WERI-Rb-1 (cell line): ENCODE measurements at places on chromosomes 11 and 22.

GRCh38 chr11:91023731-91024130 is 800.9 kb upstream of the CHORDC1 start:
- no peak for DNase-seq

- DNase-seq: no peak
Measured at GRCh38 chr11:76444065-76444383, 794 bp upstream of the EMSY start.

DNA sequence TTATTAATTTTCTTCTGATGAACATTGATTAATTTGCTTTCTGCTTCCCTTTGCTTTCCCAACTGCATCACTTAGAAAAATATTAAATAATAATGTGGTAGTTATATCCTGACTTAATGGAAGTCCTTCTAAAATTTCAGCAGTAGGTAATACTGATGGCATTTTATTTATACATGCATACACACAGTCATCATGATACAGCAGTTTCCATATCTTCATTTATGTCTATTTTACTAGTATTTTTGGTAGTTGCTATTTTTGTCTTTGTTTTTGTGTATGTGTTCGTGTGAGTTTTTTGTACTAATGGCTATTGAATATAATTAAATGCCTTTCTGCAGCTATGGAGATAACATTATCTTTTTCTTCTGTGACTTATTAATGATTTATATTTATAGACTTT is 484.7 kb upstream of the CNTN5 start:
- DNase-seq: no peak

DNA sequence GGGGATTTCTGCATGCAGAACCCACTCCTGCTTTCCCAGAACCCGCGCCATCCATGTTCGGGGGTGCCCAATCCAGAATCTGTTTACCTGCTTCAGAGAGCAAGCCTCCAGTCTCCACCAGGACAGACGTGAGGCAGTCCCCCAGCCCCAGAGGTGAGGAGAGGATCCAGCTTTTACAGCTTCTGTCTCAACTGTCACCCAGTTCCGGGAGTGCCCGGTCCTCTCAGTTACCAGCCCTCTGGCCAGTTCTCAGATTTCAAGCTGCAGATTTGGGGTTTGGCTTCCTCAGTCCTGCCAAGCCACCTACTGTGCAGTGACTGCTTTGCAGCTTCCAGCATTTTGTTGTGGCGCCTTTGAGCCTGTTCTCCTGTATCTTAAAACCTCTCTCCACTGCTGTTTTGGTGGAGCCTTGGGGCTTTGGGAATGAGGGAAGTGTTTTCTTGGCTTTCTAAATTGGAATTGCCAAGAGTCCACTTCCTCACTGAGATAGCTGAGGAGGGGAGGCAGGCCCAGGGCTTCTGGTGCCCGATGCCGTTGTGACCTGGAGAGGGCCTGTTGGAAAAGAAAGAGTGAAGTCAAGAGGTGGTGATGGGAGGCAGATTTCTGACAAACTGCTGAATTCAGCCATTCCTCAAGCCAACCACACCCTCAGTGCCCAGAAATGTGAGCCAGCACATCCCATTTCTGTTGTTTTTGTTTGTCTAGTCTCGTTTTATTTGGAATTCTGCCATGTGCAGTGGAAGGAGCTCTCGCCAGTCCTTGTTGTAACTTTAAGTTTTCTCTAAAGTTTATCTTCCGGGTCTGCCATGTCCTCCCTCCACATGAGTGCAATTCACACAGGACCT is 513.4 kb downstream of the TBC1D22A start:
- no peak for DNase-seq

DNA sequence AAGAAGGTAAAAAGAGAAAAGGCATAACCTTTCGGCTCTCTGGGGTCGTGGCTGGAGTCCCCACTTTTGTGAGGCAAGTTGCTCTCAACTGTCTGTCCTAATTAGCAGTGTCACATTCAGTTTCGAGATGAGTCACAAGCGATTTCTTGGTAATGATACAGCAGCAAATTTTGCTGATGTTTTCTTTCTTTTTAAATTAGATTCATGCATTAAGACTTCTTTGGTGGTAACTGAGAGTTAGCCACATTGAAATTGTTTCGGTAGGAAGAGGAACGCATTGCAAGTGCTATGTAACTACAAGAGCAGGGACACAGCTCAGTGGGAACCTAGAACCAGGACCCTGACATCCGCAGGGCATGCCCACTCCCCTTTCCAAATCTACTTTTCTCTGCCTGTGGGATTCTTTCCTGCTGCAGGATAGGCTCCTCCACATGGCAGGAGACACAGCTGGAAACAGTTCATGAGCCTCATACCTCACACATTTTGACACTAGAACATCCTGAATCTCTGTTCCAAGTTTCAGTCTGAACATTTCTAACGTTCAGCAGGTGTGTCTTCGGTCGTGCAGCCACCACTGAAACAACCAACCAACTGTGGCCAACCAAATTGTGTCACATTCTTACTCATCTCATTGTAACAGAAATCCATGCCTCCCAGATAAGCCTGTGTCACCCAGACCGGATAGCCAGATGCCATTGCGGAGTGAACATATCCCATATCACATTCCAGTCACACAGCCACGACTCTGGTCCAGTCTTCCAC is 987.6 kb downstream of the NTM start:
- no peak for DNase-seq

- no peak for DNase-seq
Measured at GRCh38 chr11:55669376-55669775, 7.4 kb downstream of the OR4C6 start.

GRCh38 chr11:44870615-44871176 is 80.0 kb downstream of the TP53I11 start:
- no peak for DNase-seq

GRCh38 chr11:34204396-34205279 is 99.2 kb downstream of the NAT10 start:
- no peak for DNase-seq

DNA sequence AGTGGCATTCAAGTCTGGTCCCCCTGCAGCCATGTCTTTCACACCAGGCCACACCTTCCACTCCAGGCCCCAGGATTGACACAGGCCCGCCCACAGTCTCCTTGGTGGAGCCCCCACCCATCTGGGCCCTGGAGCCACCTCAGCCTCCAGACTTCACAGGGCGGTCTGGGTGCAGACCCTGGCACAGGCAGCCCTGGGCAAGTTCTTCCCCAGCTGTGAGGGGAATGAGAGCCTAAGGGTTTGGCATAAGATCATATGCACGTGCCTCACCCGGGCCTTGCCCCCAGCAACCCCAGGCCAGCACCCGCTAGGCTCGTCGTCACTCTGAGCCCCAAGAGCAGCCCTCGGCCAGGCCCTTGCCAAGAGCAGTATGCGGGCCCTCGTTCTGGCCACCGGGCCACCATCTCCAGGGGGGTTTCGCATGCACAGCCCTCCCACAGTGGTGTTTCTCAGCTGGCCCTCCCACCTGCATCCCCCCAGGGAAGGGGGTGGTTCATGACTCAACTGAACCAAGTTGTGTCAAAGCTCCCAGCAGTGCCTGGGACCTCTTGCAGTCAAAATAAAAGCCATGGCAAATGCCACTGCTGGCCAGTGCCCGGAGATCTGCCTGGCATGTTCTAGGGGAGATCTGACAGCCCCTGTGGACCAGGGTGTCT is 70.4 kb upstream of the KCNQ1OT1 start:
- peak; percentile 4 for DNase-seq

- DNase-seq: no peak
Measured at GRCh38 chr22:46672731-46673130, 52.5 kb downstream of the GRAMD4 start.

GRCh38 chr11:70497536-70498075 is 99.3 kb downstream of the CTTN start:
- no peak for DNase-seq

DNA sequence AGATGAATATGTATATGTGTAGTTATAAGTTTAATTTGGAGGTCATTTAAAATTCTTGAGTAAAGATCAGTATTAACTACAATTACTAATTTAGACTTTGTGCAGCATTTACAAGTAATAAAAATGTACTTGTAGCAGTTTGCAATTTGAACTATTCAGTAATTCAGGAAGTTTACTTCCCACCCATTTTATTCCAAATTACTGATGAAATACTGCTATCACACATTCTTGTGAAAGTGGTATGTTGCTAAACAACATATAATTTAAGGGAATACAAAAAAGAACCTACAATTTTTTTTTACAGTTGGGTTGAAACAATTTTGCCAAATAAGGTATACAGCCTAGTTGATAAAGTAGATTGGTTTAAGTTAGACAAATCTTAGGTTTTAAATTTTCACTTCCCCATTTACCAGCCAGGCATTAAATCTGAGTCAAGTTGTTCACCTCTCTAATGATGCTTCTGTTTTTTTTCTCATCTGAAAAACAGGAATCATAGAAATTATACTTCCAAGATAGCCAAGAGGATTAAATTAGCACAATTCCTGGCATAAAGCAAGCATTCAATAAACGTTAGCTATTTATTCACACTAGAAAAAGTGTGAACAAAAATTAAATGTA is 45.3 kb downstream of the ZBTB44 start:
- no peak for DNase-seq

DNA sequence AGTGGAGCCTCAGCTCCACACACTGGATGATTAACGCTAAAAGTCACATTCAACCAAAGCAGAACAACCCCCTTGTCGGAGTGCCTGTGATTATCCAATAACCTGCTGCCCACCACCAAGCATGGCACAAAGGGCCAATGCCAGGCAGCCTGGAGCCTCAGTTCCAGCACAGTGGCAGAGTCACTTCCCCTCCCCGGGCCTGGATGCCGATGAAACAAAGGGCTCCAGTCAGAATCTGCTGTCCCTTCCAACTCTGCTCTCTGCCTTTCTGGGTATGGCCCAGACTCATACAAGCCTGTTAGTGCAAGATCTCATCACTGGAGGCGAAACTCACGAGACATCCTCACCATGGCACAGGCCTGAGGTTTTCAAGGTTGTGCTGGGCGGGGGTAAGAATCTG is 52.1 kb downstream of the CLTCL1 start:
- DNase-seq: no peak

- no peak for DNase-seq
Measured at GRCh38 chr11:129734654-129735053, 81.0 kb upstream of the TMEM45B start.

GRCh38 chr22:17872471-17872870 is 98.2 kb upstream of the BID start:
- DNase-seq: no peak

DNA sequence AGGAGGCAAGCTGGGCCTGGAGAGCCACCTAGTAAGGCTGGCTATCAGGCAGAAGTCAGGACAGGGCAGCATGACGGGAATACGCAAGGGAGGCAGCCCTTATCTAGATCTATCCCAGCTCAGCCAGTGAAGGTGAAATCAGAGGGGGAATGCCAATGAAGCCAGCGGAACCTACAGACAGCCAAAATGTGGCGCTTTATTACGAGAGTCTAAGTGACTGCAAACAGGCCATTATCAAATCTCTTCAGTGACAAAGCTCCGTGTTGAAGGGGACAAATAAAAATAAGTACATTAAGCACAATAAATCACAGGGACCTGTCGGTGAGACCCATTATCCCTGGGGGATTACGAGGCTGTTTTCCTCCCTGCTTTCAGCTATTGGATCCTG is 22.8 kb downstream of the LARGE1 start:
- DNase-seq: peak; percentile 51

DNA sequence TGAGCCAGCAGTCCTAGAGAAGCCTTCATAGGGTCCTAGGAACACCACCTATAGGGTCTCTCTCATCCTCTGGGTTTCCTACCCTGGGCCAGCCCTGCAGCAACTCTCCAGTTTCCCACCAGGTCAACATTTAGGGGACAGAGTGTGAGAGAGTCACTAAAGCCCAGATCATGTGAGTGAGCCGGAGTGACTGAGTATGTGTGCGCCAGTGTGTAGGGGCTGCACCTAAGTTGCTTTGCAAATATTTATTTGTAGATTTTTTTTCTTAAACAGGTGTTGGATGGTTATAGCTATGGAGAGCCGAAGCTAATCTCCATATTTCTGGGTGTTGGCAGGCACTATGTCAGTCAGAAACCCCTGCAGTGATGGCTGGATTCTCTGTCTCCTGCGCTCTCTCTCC is 232.5 kb upstream of the NCAM1 start:
- DNase-seq: no peak

- no peak for DNase-seq
Measured at GRCh38 chr22:46391486-46392136, 56.1 kb downstream of the TRMU start.

DNA sequence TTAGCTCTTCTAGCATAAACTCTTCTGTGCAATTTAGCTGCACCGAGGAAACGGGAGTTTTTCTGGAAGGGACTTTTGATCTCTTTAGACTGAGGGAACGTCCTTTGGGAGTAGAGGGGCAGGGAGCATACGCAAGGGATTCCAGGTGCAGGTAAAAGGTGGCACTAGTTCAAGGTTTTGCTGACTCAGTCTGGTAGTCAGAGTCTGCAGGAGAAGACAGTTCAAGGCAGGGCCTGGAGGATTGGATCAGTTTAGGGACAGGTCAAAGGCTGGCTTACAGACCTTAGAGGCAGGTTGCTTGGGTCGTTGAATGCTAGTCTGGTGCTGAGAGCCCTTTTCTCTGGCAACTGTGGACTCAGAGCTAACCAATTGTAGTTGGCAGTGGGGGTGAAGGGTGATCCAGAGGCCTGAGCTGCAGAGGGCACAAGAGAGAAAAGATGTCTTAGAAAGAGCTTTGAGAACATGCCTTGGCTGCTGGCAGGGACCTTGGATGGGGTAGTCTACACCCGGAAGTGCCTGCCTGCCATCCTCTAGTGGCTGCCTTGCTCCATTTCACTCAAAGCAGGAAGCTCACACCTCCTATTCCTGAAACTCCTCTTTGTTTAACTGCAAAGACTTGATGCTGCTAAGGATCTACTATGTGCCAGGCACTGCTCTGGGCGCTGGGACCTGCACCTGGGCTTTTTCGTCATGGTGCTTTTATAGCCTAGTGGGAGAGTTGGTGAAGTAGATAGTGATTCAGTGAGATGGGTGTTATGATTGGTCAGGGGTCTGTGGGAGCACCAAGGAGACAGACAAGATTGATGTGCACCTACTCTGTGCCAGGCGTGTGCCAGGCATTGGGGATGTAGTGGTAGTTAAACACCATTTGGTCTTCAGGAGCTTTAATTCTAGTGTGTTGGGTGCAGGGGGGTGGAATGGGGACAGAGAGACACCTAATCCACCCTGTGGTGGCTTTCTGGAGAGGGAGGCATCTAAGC is 17.1 kb downstream of the MIAT start:
- no peak for DNase-seq

- no peak for DNase-seq
Measured at GRCh38 chr22:27377501-27378295, 423.9 kb downstream of the MN1 start.

- DNase-seq: no peak
Measured at GRCh38 chr22:45608763-45609180, 62.9 kb upstream of the ATXN10 start.
